PC-9 (cell line): ENCODE measurements at places on chromosomes 6 and 20. TPM values are rescaled to one million over a fixed set of nuclear protein-coding genes. Genes with fewer than 3 reads are reported as not detected.

The EYS gene
- total RNA-seq = not detected in 2 replicates

The NOX3 gene
- not detected in 2 replicates for total RNA-seq

The EYA2 gene
- not detected in 2 replicates for total RNA-seq

The TOX2 gene
- 24.0 and 30.1 TPM in 2 replicates for total RNA-seq

The LGSN gene
- not detected in 2 replicates for total RNA-seq

The DNMT3B gene
- total RNA-seq = 5.7 and 8.0 TPM in 2 replicates

The CST4 gene
- 0.78 TPM in 1 of 2 replicates, not detected in the other for total RNA-seq

The VIP gene
- not detected in 2 replicates for total RNA-seq

The BNIP5 gene
- total RNA-seq = not detected in 2 replicates

The MLN gene
- total RNA-seq = not detected in 2 replicates

The DSP gene
- total RNA-seq = 109 and 117 TPM in 2 replicates

The DYNLT2 gene
- 1.4 and 1.5 TPM in 2 replicates for total RNA-seq

The MLIP gene
- total RNA-seq = 0.79 and 1.0 TPM in 2 replicates

The POM121L2 gene
- 0.26 TPM in 1 of 2 replicates, not detected in the other for total RNA-seq

The BACH2 gene
- 2.3 and 4.2 TPM in 2 replicates for total RNA-seq

The C2 gene
- 0.96 and 2.4 TPM in 2 replicates for total RNA-seq

The TNNC2 gene
- total RNA-seq = 1.3 TPM in 1 of 2 replicates, not detected in the other

The SLC35D3 gene
- total RNA-seq = not detected in 2 replicates

The OR2B6 gene
- total RNA-seq = 1.5 and 1.6 TPM in 2 replicates

The OR11A1 gene
- total RNA-seq = not detected in 2 replicates

The TTI1 gene
- total RNA-seq = 29.1 and 34.2 TPM in 2 replicates

The SLA2 gene
- not detected in 2 replicates for total RNA-seq

The SLC13A3 gene
- total RNA-seq = 6.0 and 9.1 TPM in 2 replicates

The CAP2 gene
- total RNA-seq = 10.0 and 12.0 TPM in 2 replicates

The RIPOR3 gene
- 4.1 and 6.3 TPM in 2 replicates for total RNA-seq

The AMD1 gene
- 40.1 and 46.4 TPM in 2 replicates for total RNA-seq

The AKAP7 gene
- total RNA-seq = 3.8 and 4.5 TPM in 2 replicates

The MCUR1 gene
- 38.8 and 45.9 TPM in 2 replicates for total RNA-seq

The TGM2 gene
- total RNA-seq = 286 and 333 TPM in 2 replicates

The ZBTB46 gene
- total RNA-seq = 3.6 and 4.9 TPM in 2 replicates

The LHFPL5 gene
- 1.2 and 1.7 TPM in 2 replicates for total RNA-seq

The IPCEF1 gene
- 0.28 and 0.57 TPM in 2 replicates for total RNA-seq

The ABHD16B gene
- not detected in 2 replicates for total RNA-seq

The KCNS1 gene
- total RNA-seq = 0.15 TPM in 1 of 2 replicates, not detected in the other

The PLCB1 gene
- not detected in 2 replicates for total RNA-seq

The SNAI1 gene
- total RNA-seq = 2.2 and 3.6 TPM in 2 replicates

The NKX2-4 gene
- not detected in 2 replicates for total RNA-seq

The SPTLC3 gene
- 8.5 and 10.7 TPM in 2 replicates for total RNA-seq

The APCDD1L gene
- total RNA-seq = 2.4 and 3.0 TPM in 2 replicates

The TREM2 gene
- total RNA-seq = not detected in 2 replicates

The CD93 gene
- total RNA-seq = 0.07 TPM in 1 of 2 replicates, not detected in the other

The ANKRD66 gene
- total RNA-seq = not detected in 2 replicates

The AVP gene
- total RNA-seq = not detected in 2 replicates

The SALL4 gene
- 1.6 and 3.8 TPM in 2 replicates for total RNA-seq

The C6orf52 gene
- total RNA-seq = 6.1 and 6.2 TPM in 2 replicates

The RAMACL gene
- 0.52 and 0.73 TPM in 2 replicates for total RNA-seq

The TENT5A gene
- total RNA-seq = 2.0 and 2.2 TPM in 2 replicates
